ENCODE measurements at places on chromosomes 11 and 22.

DNA sequence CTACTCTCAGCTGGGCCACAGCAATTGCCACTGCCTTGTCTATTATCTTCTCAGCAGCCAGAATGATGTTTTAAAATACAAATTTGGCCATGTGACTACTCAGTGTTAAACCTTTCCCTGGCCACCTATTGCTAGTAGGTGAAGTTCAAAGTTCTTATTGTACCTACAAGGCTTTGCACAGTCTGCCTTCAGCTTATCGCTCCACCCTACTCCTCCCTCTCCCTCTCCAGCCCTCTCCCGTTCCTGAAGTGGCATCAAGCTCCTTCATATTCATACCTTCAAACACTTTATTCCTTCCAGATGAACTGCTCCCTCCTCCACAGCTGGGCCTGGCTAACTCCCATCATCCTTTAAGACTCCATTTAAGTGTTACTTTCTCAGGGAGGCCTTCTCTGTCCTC lies 37.3 kb downstream of the OR10A6 start:
- DNase-seq = no peak

- DNase-seq = no peak
Measured at GRCh38 chr11:18264035-18264434, 2.0 kb upstream of the SAA1 start.

- no peak for DNase-seq
Measured at GRCh38 chr22:21939461-21939913, 13.2 kb downstream of the PPM1F start.

DNA sequence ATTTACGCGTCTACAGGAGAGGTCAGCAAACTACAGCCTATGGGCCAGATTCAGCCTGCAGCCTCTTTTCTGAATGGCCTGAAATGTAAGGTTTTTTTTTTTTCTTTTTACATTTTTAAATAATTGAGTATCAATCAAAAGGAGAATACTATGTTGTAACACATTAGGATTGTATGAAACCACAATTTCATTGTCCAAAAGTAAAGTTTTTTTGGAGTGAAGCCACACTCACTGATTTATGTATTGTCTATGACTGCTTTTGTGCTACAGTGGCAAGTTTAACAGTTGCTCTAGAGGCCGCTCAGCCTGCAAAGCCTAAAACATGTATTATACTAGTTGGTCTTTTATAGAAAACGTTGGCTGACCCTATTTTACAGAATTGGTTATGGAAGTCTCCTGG lies 923.2 kb downstream of the NTM start:
- no peak for DNase-seq

DNA sequence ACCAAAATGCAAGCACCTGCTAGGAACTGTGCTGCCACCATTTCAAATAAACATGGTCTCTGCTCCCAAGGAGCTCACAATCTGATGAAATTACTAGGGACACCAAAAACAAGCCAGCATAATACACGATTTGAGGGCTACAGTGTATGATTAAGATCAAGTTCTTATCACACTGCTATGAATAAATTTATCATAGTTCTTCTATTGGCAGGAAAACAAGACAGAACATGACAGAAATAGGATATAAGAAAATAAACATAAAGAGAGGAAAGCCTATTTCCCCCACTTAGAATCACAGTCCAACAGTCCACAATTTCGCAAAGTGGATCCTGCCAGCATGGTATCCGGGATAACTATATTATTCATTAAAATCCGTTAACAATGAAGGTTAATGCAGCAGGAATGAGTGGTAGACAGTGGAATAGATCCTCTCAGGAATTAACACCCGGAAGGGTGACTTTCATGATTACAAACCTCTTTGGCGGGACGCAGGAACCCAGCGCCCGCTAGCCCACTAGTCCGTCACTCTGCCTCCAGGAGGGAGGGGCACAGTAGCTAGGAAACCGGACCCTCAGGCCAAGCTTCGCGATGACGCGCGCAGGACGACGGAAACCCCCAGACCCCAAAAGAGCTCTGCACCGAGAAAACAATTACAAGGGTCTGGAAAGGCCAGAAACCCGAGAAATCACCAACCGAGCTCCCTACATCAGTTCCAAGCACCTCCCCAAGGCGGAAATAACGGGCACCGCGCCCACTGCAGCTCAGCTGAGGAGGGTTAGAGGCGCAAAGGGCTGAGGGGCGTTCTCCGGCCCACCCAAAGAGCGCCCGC lies 607 bp downstream of the CCDC82 start:
- DNase-seq = peak; percentile 37

GRCh38 chr22:37284805-37285355 lies 2.6 kb downstream of the CYTH4 start:
- peak; percentile 41 for DNase-seq

DNA sequence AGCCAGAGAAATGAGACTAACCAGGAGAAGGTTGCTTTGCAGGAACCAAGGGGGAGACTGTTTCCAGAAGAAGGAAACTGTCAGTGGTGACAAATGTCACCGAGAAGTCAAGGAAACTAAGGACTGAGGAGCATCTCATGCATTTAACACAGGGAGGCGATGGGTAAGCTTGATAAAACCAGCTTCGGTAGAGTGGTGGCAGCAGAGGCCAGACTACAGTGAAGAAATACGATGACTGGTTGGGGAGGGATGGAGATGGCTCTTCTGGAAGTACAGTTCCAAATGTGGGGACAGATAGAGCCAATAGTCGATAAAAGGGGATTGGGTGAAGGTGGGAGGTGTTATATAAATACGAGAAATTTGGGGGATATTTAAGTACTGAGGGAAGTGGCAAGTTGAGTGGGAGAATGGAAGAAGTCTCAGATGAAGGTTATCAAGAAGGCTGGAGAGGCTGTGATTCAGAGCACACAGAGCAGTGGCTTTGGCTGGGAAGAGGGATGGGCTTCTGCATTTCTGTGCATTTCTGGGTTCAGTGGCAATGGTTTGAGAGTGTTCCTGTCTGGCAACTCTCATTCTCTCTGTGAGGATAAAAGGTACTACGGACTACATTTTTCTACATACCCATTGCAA lies 29.2 kb downstream of the SC5D start:
- DNase-seq = peak; percentile 36

DNA sequence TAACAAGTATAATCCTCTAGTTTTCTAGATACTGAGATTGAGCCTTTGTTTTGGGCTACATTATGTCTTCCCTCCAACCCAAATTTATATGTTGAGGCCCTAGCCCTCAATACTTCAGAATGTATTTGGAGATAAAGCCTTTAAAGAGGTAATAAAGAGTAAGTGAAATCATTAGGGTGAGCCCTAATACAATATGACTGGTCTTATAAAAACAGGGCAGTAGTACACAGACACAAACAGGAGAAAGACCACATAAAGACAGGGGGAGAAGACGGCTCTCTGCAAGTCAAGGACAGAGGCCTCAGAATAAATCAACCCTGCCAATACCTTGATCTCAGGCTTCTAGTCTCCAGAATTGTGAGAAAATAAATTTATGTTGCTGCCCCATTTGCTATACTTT lies 6.3 kb downstream of the OR10V1 start:
- DNase-seq = no peak

DNA sequence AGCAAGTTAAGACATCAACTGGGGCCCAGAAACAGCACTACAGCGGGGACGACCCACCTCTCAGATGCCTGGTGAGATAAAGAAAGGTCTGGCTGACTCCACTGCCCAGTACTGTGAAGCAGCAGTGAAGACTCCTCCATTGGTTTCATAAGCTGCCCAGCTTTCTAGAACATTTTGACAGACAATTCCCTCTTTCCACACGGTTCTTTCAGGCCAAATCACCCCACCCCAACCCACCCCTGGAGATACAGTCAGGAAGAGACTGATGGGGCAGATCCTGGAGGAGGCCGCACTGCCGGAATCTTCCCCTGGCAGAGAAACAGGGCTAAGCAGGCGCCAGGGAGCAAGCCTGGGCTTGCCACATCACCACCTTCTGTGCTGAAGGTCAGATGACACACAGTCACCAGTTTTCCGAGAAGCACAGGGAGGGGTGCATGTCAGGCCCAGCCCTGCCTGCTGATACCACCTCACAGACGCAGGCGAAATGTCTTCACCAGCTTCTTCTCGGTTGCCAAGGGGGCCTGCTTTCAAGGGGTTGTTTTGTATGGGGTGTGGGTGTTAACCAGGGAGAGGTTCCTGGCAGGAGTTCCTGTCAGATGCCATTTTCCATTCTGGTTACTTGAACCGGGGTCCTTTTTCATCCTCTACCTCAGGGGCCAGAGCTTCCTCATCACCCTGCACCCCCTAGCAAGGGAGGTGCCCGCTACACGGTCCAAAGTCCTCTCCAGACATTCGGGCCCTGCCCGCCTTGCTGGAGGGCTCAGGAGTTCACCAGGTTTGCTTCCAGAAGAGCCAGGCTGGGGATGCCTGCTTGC lies 1.4 kb upstream of the NEAT1 start:
- peak; percentile 74 for DNase-seq

DNA sequence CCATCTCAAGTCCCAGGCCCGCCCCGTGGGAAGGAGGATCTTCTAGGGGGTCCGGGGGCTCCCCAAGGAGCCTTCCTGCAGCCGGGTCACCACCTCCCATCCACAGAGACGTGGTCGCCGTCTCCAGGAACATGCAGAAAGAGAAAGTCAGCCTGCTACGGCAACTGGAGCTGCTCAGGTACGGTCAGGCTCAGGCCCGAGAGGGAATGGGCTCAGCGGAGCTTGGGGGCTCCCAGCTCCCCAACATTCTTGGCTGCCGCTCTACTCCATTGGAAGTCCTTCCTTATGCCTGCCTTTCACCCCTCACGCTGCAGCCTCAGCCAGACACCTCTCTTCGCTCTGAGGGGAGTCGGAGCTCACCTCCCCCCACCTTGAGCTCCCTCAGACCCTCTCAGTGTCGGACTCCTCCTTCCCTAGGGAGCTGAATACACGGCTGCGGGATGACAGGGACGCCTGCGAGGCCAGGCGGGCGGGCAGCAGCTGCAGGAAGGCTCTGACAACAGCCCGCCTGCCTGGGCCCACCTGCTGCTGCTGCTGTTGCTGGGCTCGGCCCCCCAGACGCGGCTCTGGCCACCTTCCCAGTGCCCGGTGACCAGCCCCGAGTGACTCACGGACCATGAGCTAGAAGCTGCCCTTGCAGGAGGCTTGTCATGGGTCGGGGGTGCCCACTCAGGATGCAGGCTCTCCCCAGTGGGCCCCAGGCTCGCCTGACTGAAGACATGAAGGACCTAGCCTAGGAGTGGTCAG lies 1.5 kb upstream of the CD151 start:
- DNase-seq = no peak

Measured in dorsolateral prefrontal cortex (tissue), 122 donors.